T-helper 1 cell treated with Interleukin-12 subunit alpha and Interleukin-12 subunit beta and Interleukin-4 antibody, amounts not matched to agents 30 ng/mL and 1 ng/mL, for 36 hours (primary cell): ENCODE measurements at places on chromosomes 6 and 20. TPM values are rescaled to one million over a fixed set of nuclear protein-coding genes. Genes with fewer than 3 reads are reported as not detected.

Gene CDH4
- not detected in 2 replicates for total RNA-seq

Gene SALL4
- total RNA-seq: 0.12 and 0.29 TPM in 2 replicates

Gene PPP1R16B
- 102 and 104 TPM in 2 replicates for total RNA-seq

Gene ZNF292
- 54.9 and 59.2 TPM in 2 replicates for total RNA-seq

Gene XKR7
- total RNA-seq: not detected in 2 replicates

Gene CDKAL1
- total RNA-seq: 30.6 and 31.4 TPM in 2 replicates

Gene PHACTR2
- total RNA-seq: 42.1 and 44.8 TPM in 2 replicates

Gene DEFB125
- total RNA-seq: not detected in 2 replicates

Gene LHFPL5
- not detected in 2 replicates for total RNA-seq

Gene TMEM244
- not detected in 2 replicates for total RNA-seq

Gene LAMP5
- total RNA-seq: not detected in 2 replicates

Gene WFDC2
- total RNA-seq: 0.34 TPM in 1 of 2 replicates, not detected in the other

Gene SCRT2
- not detected in 2 replicates for total RNA-seq

Gene C6orf58
- not detected in 2 replicates for total RNA-seq

Gene PPDPF
- total RNA-seq: 137 and 141 TPM in 2 replicates
